ENCODE measurements at places on chromosomes 7 and 10.

DNA sequence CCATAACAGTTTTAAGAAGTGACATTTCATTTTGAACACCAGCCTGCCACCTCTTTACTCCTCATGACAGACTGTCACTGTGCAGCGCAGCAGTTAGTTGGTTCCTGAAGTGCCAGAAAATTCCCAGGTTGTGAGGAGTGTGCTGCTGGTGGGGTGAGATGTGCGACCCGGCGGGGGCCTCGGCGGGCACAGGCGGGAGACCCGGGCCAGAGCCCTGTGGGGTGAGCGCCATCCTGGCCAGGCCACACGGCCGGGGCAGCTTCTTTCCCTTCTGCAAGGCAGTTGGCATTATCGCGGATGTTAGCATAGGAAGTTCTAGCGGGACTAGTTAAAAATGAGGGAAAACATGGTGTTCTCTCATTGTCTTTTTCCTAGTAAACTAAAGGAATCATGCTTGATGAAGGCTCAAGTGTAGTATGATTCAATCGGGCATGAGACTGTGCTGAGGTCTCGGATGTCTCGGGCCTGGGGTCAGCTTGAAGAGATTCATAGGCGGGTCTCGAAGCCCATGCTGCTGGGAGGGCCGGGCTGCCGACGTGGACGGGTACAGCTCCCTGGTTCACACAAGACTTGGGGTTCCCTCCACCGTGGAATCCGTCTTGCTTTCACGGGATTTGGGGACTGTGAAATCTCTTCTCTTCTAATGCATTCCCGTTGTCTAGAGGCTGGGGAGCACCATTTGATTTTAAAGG lies 56.1 kb downstream of the MGMT start:
- no peak for DNase-seq

GRCh38 chr10:64033711-64034110 lies 512.5 kb downstream of the REEP3 start:
- DNase-seq: no peak

DNA sequence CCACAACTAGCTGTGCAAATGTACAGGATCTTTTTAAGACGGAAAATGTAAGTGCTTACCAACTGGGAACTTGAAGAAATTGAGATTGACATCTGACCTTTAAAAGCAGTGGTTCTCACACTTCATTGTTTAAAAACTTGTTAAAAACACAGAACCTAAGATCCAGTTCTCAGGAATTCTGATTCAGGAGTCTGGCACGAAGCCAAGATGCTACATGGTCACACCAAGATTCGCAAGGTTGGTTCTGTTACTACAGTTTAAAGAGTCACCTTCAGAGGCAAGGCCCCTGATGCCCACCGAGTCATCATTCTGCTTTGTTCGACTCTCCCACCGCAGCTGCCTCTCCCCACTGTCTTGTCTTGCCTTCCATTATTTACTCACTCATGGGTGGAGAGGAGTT lies 113.3 kb downstream of the GLI3 start:
- no peak for DNase-seq

- DNase-seq: no peak
Observed at GRCh38 chr7:34501156-34501555, 156.9 kb upstream of the NPSR1 start.

- no peak for DNase-seq
Observed at GRCh38 chr7:95436407-95436806, 1.6 kb upstream of the PON2 start.

GRCh38 chr10:88920198-88920597 lies 32.4 kb downstream of the ACTA2 start:
- no peak for DNase-seq

- DNase-seq: no peak
Observed at GRCh38 chr10:82826132-82826531, 951.1 kb downstream of the NRG3 start.

DNA sequence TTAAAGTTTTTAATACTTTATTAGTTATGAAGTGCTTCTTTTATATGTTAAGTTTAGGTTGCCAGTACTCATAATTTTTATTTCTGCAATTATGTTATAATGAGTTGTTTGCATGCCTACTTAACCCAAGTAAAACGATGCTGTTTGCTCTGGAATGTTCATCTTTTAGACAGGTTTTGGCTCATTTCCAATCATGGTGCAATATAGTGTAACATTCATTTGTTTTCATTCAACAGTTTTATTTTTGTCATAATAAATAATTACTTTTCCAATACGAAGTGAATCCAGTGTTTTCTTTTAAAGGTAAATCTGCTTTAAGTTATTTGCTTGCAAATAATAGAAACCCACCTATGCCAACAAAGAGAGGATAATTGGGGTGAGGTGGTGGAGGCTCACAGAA lies 22.1 kb downstream of the ARL5B start:
- peak; percentile 31 for DNase-seq

DNA sequence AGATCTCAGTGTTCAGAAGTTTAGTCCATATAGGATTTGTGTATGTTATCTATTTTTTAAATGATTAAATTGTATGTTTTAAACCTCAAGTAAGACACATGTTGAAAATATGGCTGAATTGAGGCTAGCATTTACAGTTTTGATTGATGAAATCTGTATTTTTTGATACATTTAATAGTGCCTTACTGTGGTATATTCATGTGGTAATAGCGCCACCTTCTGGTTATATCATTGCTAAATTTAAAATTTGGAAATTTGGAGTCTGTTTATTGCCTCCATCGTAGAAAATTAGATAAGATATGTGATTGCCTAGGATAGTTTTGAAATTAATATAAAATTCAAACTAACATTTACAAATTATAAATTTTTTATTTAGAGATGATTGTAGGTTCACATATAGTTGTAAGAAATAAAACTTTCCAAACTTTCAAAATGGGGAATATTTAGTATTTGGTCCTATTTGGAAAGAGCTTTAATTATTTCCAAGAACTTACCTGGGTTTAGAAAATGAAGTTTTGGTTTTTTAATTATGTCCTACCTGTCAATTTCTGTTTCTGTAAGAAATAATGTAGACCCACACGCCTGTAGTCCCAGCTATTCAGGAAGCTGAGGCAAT lies 19.1 kb upstream of the ARMS2 start:
- peak; percentile 12 for DNase-seq

GRCh38 chr7:46603780-46604179 lies 682.7 kb upstream of the IGFBP3 start:
- DNase-seq: no peak

DNA sequence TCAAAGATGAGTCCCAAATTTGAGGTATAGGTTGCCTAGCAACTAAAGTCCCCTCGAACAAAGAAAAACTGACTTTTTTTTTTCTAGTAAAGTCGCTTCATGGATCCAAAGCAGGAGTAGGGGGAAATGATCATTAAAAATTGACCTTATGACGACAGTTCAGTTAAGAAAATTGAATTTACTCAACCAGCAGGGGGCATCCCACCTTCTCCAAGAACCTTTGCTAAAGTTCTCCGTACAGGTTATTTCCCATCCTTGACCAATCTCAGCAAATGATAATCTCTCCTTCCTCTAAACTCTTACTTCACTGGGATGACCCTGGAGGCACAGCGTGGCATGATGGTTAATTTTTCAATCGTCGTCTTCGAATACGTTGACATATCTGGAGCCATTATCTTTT lies 228.3 kb downstream of the CALN1 start:
- DNase-seq: no peak

Data from NCI-H1048 (cell line).